ENCODE measurements at places on chromosomes 7 and 10.

DNA sequence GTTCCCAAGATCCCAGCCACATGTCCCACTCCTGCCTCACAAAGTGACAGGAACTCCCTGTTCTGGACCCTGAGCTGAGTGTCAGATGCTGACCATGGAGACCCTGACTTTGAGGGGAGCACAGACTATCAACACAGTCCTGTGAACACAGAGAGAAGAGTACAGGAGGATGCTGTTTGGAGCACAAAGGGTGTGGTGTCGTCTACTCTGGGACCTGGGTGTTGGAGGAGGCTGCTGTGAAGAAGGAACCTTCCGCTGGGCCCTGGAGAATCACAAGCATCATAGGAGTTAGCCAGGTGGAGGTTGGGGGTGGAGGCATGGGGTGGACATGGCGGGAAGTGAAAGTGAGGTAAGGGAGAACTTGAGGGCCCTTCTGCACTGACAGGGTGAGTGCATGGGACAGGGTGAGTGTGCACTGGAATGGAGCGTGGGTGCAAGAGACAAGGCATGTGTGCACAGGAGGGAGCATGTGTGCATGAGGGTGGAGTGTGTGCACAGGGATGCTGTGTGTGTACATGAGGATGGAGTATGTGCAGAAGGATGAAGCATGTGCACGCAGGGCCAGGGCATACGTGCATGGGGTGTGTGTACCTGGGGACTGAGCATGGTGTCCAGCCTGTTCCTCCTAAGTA is 70.7 kb upstream of the ANTXRL start:
- no peak for DNase-seq

DNA sequence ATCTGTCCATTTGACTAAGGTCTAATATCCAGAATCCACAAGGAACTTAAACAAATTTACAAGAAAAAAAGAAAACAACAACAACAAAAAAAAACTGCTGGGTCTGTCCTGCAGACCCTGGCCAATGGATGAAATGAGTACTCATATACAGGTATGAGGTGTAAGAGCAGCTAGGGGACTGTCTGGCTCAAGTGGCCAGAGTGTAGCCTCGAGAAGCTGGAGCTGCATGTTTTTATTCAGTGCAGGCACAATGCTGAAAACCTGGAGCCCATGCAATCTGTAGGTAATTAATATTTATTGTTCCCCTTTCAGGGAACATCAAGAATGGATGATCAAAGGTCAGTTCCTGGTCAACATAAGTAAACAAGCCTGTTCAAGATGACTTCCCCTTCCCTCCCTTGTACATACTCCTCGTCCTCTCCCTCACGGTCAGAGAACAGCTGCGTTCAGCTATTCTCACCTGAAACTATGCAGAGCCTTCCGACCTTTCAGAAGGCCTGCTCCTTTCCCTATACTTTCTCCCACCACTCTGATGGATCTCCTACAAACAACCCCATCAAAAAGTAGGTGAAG is 15.5 kb downstream of the CYP2C19 start:
- no peak for DNase-seq

DNA sequence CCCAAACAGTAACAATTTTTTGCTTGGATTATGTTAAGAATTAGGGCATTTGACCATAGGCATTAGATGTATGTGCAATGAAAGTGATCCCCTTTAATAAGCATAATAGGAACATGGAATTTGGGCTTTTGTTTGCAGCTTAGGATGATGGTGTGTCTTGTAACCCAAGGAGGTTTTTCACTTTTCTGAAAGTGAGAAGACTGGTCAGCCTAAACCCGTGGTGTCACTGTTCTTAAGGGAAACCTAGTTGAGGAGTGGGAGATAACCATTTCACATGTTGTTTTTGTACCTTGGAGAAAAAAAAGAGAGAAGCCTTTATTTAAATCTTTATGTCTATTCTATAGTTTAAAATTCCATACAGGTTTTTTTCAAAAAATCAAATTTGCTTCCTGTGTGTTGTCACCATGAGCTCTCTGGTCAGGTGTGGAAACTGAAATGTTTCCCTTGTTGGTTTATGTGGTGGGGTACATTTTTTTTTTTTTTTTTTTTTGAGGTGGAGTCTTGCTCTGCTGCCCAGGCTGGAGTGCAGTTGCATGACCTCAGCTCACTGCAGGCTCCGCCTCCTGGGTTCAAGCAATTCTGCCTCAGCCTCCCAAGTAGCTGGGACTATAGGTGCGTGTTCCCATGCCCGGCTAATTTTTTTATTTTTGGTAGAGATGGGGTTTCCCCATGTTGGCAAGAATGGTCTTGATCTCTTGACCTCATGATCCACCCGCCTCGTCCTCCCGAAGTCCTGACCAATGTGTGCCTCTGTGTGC is 7.7 kb downstream of the CCM2 start:
- DNase-seq = peak; percentile 27

DNA sequence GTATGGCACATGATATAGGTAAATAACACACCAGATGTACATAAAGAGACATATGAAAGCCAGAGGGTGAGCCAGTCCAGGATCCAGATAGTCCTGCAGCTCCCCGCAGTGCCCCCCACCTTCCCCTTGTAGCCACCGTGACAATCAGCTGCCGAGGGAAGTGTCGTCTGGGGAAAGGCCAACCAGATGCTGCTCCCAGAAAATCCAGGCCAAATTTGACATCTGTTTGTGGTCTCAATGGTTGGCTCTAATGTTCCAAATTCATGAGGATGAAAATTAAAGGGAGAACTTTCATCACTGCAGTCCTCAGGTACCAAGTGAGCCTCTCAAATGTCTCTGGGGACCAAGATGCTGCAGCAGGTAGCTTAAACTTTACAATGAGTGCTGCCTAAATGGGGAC is 210.3 kb downstream of the PTEN start:
- DNase-seq = no peak

- DNase-seq = no peak
Measured at GRCh38 chr10:34522546-34522945, 292.6 kb downstream of the PARD3 start.

GRCh38 chr7:117185124-117185523 is 137.7 kb downstream of the WNT2 start:
- DNase-seq = no peak

DNA sequence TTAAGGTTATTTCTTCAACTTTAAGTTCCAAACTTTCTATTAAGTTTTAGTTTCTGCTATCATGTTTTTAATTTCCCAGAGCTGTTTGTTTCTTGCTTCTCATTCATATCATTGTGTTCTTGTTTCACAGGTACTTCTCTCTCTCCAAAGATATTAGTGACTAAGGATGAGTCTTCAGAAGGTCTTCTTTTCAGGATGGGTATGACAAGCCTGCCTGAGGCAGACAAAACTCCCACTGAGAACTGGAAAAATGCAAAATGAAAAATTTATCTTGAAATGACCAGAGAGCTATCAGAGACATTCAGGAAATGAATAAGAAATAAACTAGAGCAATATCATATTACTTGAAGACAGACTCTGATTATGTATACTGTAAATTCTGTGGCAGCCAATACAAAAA is 110.8 kb upstream of the EGFR start:
- DNase-seq = no peak

DNA sequence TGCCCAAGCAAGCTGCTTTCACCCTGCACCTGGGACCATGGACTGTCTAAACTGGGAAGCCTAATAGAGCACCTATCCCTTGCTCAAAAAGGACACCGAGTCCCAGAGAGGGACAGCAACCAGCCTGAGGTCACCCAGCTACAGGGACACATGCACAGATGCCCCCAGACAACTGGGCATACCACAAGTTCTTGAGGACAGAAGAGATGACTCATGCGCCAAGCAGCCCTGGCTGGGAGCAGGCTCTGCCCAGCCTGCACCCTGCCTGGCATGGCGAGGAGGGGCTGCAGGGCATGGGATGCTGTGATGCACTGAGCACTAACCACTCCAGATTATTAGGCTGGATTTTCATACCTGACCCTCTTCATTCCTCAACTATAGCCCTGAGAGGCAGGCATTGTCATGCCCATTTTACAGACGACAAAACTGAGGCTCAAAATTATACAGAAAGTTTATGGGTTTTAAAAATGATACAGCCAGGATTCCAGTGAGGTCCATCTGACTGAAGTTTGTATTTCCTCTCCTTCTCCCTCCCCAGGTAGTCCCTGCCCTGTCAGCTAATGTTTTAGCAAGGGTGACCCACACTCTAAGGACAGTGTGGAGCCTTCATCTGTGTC is 289.3 kb upstream of the ZMIZ1 start:
- no peak for DNase-seq

DNA sequence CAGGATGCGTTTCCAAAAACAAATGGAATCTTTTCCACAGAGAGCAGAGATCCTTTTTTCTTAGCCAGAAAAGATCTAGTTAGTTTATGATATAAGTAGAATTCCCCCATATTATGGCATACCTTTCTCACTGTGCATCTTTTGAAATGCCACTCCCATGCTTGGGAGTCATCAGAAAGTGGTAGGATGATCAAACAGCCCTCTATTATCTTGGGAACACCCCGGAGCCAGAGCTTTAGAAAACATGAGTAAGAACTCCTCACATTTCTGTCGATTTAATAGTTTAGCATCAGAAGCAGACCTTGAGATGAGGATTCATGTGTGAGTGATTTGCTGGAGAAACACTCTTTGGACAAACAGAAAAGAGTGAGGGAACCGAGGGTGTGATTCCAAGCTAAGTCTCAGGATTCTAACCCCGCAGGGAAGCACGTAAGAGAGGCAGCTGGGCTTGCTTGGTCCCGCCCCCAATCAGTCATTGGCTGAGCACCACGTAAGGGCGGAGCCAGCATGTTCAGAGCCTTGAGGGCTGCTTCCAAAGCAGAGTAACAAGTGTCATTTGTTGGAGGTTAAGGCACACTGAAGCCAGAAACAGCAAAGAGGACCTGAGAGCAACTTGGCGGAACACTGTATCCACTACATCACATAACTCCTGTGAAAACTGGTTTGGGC is 43.7 kb upstream of the NXPH1 start:
- DNase-seq = no peak

DNA sequence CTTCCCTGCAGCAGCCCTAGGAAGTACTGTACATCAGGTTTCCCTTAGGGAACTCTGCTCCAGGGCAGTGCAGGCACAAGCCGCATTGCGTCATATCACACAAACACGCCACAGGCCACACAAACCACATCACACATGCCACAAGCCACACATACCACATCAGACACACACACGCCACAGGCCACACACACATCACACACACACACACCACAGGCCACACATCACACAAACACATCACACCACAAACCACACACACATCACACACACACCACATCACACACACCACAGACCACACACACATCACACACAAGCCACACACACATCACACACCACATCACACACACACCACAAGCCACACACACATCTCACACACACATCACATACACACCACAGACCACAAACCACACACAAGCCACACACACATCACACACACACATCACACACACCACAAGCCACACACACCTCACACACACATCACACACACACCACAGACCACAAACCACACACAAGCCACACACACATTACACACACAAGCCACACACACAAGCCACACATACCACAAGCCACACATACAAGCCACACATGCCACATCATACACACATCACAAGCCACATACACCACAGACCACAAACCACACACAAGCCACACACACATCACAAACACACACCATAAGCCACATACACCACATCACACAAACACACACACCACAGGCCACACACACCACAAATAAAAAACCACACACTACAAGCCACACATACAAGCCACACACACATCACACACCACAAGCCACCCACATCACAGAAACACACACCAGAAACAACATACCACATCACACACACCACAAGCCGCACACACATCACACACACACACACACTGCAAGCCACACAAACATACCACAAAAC is 53.4 kb downstream of the TMEM209 start:
- peak; percentile 54 for DNase-seq

DNA sequence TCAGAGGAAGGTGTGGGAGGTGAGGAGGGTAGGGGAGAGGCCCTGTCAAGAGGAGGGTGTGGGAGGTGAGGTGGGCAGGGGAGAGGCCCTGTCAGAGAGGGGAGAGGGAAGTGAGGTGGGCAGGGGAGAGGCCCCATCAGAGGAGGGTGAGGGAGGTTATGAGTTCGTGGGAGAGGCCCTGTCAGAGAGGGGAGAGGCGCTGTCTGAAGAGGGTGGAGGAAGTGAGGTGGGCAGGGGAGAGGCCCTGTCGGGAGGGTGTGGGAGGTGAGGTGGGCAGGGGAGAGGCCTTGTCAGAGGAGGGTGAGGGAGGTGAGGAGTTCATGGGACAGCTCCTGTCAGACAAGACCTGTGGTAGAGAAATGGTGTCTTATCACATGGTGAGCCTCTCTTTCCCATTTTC is 74.4 kb downstream of the INPP5A start:
- peak; percentile 55 for DNase-seq

GRCh38 chr7:9945131-9945530 is 1028.5 kb upstream of the PHF14 start:
- DNase-seq = no peak

DNA sequence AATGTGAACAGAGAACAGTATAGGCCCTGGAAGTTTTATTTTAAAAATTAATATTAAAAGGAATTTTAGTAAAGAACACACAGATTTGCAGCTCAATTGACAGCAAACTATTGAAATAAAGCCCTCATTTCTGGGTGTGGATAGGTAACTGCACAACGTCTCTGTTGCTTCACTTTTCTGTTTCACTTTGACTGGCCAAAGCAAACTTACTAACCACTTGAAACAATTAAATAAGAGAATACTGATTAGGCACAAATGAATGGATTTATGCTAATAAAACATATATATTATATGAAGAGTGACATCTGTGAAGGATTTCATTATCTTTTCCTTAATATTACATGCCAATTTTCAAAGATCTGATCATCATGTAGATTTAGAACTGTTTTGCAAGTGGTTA is 11.9 kb downstream of the ZNF804B start:
- DNase-seq = no peak

- DNase-seq = peak; percentile 13
Measured at GRCh38 chr10:49408519-49409306, 12.8 kb upstream of the DRGX start.

DNA sequence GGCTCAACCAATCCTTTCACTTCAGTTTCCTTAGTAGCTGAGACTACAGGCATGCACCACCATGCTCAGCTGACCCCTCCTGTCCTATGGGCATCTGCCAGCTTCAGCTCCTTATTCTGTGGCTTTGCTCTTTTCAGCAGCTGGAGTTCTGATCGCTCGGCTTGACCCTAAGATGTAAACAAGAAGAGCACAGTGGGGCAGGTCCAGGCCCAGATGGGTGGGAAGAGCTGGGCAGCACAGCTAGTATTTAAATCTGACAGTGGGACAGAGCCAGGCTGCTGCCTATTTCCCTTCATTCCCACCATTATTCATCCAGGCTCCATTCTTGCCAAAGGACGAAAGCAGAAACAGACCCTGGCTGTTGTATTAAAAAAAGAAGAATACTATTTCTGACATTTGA is 494.9 kb upstream of the PODXL start:
- DNase-seq = no peak

GRCh38 chr7:53476566-53476965 is 441.1 kb downstream of the POM121L12 start:
- no peak for DNase-seq

DNA sequence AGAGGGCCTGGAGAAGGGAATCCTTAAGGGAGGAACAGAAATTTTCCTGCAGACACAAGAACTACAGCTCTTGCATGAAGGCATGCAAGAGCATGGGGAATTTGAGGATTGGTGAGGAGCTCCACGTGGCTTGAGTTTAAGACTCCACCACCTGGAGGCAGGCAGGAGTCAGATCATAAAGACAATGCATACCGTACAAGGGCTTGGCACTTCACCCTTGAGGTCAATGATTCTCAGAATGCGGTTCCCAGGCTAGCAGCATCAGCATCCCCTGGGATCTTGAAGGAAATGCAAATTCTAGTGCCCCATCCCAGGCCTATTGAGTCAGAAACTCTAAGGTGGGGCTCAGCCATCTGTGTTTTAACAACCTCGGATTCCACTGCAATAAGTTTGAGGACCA is 143.8 kb downstream of the C7orf25 start:
- DNase-seq = no peak

- peak; percentile 50 for DNase-seq
Measured at GRCh38 chr10:24824124-24824523, 100.4 kb upstream of the ARHGAP21 start.

Measured in activated CD8-positive, alpha-beta T cell treated with anti-CD3 and anti-CD28 coated beads for 36 hours (primary cell).